ENCODE measurements at places on chromosomes 5 and 9.

- DNase-seq, result no peak
These were observed 639.0 kb downstream of the CCDC171 start for GRCh38 chr9:16191691-16192402.

GRCh38 chr5:136026636-136027035, 2.2 kb upstream of the TGFBI start:
- no peak for DNase-seq

GRCh38 chr9:113219186-113219936, 1.7 kb downstream of the FKBP15 start:
- no peak for DNase-seq

GRCh38 chr9:27145143-27145542, 36.1 kb downstream of the TEK start:
- DNase-seq, result no peak

DNA sequence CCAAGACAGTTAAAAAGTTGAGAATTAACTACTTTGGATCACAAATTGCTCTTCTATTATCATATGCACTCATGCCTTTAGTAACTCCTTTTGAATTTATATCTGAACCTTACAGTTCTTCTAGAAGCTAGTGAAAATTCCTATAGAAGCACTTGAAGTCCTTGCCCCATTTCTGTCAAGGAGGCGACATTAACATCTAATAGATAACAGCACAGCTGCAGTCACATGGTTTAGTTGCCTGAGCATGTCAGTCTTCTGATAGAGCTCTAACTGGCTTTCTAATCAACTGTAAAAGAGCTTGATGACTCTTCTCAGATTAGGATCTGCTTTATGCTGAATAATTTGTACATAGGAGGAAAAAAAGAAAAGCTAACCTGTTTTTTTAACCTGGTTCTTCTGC, 9.0 kb downstream of the RFESD start:
- no peak for DNase-seq

- DNase-seq, result no peak
These were observed 2.2 kb downstream of the AKNA start for GRCh38 chr9:114385397-114386181.

- DNase-seq, result no peak
These were observed 24.5 kb downstream of the POLK start for GRCh38 chr5:75536147-75536546.

- DNase-seq, result no peak
These were observed 59.1 kb downstream of the SECISBP2 start for GRCh38 chr9:89377411-89377810.

DNA sequence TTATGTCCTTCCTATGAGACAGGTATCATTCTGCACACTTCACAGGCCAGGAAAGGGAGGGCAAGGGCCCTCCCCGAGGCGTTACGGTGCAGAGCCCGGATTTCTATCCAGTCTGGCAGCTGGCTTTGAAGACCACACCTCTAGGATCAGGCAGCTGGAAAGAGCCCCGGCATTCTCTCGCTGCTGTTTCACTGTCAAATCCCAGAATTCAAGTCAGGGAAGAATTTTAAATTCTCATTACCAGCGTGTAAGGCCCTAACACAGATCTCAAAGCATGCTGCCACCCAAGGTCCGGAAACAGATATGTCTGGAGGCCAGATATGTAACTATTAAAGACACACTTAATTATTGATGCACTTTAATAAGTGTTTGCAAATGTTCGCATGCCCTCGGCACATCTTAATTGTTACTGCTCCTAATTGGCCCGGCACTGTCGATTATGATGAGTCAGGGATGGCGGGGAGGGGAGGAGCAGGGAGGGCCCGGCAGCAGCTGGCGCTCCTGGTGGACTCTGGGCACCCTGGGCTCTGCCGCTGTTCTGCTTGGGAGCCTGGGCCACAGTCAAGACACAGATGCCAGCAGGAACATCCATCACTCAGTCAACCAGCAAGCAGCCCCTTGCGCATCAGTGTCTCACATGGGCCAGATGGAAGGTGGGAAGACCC, 76.3 kb upstream of the BARHL1 start:
- no peak for DNase-seq

- DNase-seq, result peak; percentile 18
These were observed 180.3 kb downstream of the SREK1 start for GRCh38 chr5:66324357-66324756.

DNA sequence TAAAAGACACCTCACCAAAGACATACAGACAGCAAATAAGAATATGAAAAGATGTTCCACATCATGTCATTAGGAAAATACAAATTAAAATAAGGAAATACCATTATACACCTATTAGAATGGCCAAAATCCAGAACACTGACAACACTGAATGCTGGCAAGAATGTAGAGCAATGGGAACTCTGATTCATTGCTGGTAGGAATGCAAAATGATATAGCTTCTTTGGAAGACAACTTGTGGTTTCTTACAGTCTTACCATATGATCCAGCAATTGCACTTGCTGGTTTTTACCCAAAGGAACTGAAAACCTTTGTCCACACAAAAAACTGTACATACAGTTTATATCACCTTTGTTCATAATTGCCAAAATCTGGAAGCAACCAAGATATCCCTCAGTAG, 6.5 kb downstream of the TMEM161B start:
- no peak for DNase-seq

- no peak for DNase-seq
These were observed 296.6 kb upstream of the RASA1 start for GRCh38 chr5:86971034-86971571.

- no peak for DNase-seq
These were observed 80.9 kb downstream of the ADAMTS16 start for GRCh38 chr5:5220901-5221631.

DNA sequence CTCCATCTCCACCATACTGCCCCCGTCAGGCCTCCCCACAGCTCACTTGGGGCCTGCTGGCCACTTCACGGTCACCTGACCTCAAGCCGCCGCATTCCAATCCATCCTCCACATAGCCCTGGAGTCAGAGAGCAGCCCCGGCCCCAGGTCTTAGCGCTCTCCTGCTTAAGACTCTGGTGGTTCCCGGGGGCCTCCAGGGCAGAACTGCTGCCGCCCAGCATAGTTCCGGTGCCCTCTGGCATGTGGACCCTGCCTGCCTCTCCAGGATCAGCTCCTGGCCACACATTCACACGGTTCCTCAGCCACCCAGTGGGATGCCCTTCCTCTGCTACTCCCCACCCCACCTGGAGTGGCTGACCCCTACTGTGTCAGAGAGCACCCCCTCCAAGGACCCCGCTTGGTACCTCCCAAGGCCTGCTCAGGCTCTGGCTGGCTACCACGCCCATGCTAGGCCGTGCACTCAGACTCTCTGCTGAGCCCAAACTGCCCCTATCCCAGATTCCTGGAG, 8.7 kb downstream of the PHYKPL start:
- no peak for DNase-seq

DNA sequence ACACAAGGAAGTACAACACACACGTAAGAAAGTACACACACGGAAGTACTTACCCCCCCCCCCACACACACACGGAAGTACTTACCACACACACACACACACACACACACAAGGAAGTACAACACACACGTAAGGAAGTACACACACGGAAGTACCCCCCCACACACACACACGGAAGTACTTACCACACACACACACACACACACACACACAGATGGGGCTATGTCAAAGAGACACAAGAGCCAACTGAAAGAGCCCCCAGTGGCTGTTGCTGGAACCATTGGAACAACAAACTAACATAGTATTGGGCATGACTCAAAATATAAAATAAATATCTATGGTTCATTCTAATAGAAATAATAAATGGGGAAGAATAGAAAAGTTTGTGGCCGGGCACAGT, 4.9 kb upstream of the MAPK9 start:
- DNase-seq, result no peak

GRCh38 chr5:173294673-173295320, 33.4 kb downstream of the STC2 start:
- no peak for DNase-seq

DNA sequence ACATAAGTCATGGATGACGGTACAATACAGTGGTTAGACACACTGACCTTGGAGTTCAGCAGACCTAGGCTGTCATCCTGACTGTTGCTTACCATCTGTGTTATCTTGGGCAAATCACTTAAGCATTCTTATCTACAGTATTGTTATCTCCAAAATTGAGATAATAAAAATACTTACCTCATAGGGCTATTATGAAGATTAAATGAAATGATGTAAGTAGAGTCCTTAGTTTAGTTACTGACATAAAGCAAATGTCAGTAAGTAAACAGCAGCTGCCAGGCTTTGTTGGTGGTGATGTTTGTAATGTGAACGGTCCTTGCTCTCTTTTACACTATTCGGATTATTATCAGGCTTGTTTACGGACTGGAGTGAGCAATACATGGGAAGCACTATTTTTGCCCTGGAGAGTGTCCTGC, 107.3 kb upstream of the DPYSL3 start:
- no peak for DNase-seq

- DNase-seq, result no peak
These were observed 161.2 kb downstream of the C9orf50 start for GRCh38 chr9:129459547-129460322.

- no peak for DNase-seq
These were observed 453.9 kb downstream of the ENC1 start for GRCh38 chr5:74186356-74187315.

- DNase-seq, result no peak
These were observed 120.2 kb upstream of the GRHPR start for GRCh38 chr9:37302277-37302676.
